ENCODE measurements at places on chromosomes 1 and 21. TPM values are rescaled to one million over a fixed set of nuclear protein-coding genes. Genes with fewer than 3 reads are reported as not detected.
A peak's percentile ranks its signal among the peaks of the same experiment; 100 is the strongest.

GRCh38 chr1:86703696-86704457 is 499 bp upstream of the SH3GLB1 start:
- H3K27me3 ChIP-seq = no peaks in the 10 kb centered on the region
- H3K4me1 ChIP-seq = peaks cover 47% of the 10 kb centered on the region
- H3K36me3 ChIP-seq = peaks cover 9% of the 10 kb centered on the region
- DNase-seq = no peak
- H3K27ac ChIP-seq = peak overlapping the region; percentile 97

DNA sequence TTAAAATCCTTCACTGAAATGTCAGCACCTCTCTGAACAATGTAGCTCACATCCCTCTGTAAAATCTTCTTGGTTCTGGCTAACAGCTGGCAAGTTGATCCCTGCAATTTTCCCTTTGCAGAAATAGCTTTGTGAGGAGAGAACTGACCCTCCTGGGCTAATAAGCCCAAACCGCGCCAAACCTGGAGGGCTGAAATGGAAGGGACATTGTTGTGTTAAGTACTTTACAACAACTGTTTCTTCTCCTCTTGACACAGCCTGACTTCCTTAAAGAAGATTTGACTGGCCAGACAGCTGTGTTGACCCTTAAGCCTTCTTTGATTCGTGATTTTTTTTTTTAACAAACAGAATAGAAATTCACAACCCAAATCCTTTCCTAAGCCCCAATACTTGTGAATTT is 5.7 kb downstream of the LMX1A start:
- H3K4me3 ChIP-seq = no peak overlapping the region
- H3K27me3 ChIP-seq = peaks cover 81% of the 10 kb centered on the region
- H3K4me1 ChIP-seq = no peaks in the 10 kb centered on the region

DNA sequence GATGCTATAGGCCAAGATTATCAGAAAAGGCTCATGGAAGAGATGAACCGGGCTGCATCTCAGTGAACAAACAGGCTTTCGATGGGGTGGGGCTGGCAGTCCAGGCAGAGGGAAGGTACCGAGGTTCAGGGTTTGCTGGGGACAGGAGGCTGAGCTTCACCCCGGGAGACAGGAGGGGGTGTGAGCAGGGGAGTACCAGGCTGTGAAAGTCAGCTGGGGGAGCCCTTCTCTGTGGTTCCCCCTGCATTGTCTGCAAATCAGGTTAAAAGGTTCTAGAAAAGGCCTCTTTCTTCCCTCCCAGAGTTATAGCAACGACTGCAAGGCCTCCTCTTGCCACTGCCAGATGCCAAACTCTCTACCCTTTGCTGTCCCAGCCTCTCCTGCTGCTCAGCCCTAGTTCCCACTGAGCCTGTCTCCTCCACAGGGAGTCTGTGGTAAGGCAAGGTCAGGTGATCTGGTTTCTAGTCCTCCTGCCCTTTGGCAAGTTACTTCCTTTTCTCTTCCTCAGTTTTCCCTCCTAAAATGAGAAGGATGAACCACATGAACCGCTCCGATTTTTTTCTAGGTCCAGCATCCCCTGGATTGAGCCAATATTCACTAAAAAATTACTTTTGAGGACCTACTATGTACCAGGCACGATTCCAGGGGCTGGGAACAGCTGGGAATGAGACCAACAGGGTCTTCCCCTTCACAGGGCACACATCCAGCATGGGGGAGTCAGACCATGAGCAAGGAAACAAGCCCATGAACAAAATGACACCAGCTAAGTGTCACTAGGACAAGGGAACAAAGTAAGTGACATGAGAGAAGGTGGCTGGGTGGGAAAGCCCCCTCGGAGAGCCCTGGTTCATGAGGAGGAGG is 7.2 kb downstream of the LAD1 start:
- DNase-seq = no peak
- H3K36me3 ChIP-seq = no peaks in the 10 kb centered on the region
- no peak overlapping the region for H3K4me3 ChIP-seq
- H3K4me1 ChIP-seq = no peaks in the 10 kb centered on the region

- no peak overlapping the region for H3K27ac ChIP-seq
- H3K4me1 ChIP-seq = peaks cover 32% of the 10 kb centered on the region
- peak overlapping the region; percentile 80 for H3K4me3 ChIP-seq
- H3K27me3 ChIP-seq = peaks cover 13% of the 10 kb centered on the region
- peak; percentile 70 for DNase-seq
Observed at GRCh38 chr1:112718691-112719418, 3.7 kb upstream of the PPM1J start.

GRCh38 chr1:201511941-201512539 is 5.1 kb upstream of the CSRP1 start:
- no peak overlapping the region for H3K27ac ChIP-seq
- H3K36me3 ChIP-seq = no peaks in the 10 kb centered on the region
- no peak for DNase-seq

DNA sequence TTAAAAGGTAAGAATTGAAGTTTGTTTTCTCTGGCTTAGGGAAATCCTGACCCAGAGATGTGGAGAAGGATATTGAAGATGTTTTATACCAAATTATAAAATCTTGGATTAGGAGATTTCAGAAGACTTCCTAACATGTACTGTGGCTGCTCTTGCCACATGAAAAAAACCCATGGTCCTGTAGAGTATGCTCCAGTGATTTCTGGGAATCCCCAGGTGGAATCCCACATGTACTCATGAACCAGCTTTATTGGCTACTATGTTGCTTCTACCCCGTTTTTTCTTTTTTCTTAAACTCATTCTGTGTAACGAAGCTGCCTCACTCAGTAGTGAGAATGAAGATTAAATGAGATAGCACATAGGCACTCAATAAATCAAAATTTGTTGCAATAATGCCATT is 132.7 kb upstream of the SGIP1 start:
- H3K36me3 ChIP-seq = no peaks in the 10 kb centered on the region
- no peak for DNase-seq
- no peak overlapping the region for H3K4me3 ChIP-seq
- peak overlapping the region; percentile 97 for H3K27ac ChIP-seq

DNA sequence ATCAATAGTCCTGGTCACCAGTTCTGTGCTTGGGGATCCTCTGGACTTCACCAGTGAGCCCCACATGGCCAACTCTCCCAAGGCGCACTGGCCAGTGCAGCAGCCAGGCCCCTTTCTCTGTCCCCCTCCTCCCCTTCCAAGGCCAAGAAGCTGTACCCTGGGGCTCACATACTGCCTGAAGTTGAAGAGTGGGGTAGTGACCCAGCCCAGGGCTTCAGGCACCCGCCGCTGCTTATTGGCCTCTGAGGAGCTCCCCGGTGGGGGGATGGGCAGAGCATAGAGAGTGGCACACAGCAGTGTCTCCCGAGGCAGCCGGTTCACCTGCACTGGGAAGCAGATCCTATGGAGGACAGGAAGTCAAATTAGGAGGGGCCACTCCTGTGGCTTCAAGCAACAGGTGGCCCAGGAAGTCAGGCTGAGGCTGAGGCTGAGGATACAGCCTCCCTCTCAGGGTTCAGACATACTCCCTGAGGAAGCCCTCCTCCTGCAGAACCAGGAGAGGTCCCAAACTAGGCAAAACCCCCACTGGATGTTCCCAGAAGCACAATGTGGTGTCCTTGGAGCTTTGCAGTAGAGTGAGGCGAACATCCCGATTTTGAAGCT is 38.2 kb upstream of the PPP1R15B start:
- peak overlapping the region; percentile 90 for H3K27ac ChIP-seq
- no peaks in the 10 kb centered on the region for H3K27me3 ChIP-seq
- H3K4me3 ChIP-seq = no peak overlapping the region
- no peak for DNase-seq

DNA sequence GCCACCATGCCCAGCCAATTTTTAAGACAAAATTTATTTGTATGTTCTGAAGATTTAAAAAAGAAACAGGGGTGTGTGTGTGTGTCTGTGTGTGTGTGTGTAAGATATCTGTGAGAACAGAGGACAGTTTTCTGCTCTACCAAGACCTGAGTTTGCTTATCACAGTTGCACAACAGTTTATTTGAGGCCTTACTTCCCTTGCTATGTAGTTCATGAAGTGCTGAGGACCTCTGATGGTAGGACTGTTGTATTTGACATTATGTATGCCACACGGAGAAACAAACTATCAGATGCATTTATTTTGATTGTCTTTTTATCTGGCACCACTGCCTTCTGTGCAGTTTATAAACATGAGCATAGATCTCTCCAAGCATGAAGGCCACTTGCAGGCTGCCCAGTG is 355.2 kb downstream of the PBX1 start:
- no peak for DNase-seq
- H3K27ac ChIP-seq = no peak overlapping the region
- H3K36me3 ChIP-seq = no peaks in the 10 kb centered on the region

- no peaks in the 10 kb centered on the region for H3K4me1 ChIP-seq
- no peak for DNase-seq
- no peaks in the 10 kb centered on the region for H3K36me3 ChIP-seq
- no peak overlapping the region for H3K27ac ChIP-seq
Observed at GRCh38 chr1:233459968-233460367, 132.4 kb downstream of the MAP3K21 start.

GRCh38 chr1:210262897-210263272 is 30.3 kb downstream of the SERTAD4 start:
- no peak overlapping the region for H3K27ac ChIP-seq
- no peaks in the 10 kb centered on the region for H3K4me1 ChIP-seq
- no peak for DNase-seq
- peaks cover 17% of the 10 kb centered on the region for H3K27me3 ChIP-seq

- DNase-seq = no peak
- H3K4me3 ChIP-seq = no peak overlapping the region
- peaks cover 9% of the 10 kb centered on the region for H3K36me3 ChIP-seq
Observed at GRCh38 chr1:58895082-58895481, 111.2 kb upstream of the JUN start.

- no peak overlapping the region for H3K27ac ChIP-seq
- DNase-seq = no peak
- no peaks in the 10 kb centered on the region for H3K36me3 ChIP-seq
Observed at GRCh38 chr1:201460814-201461644, 8.0 kb downstream of the PHLDA3 start.

- DNase-seq = no peak
- no peak overlapping the region for H3K27ac ChIP-seq
- peaks cover 6% of the 10 kb centered on the region for H3K4me1 ChIP-seq
- H3K4me3 ChIP-seq = no peak overlapping the region
Observed at GRCh38 chr1:205571747-205572146, 60.1 kb downstream of the ELK4 start.

- H3K4me1 ChIP-seq = peaks cover 13% of the 10 kb centered on the region
- H3K4me3 ChIP-seq = no peak overlapping the region
- H3K27me3 ChIP-seq = peaks cover 3% of the 10 kb centered on the region
- peaks cover 5% of the 10 kb centered on the region for H3K36me3 ChIP-seq
Observed at GRCh38 chr1:220767312-220768125, 19.2 kb upstream of the MTARC1 start.

DNA sequence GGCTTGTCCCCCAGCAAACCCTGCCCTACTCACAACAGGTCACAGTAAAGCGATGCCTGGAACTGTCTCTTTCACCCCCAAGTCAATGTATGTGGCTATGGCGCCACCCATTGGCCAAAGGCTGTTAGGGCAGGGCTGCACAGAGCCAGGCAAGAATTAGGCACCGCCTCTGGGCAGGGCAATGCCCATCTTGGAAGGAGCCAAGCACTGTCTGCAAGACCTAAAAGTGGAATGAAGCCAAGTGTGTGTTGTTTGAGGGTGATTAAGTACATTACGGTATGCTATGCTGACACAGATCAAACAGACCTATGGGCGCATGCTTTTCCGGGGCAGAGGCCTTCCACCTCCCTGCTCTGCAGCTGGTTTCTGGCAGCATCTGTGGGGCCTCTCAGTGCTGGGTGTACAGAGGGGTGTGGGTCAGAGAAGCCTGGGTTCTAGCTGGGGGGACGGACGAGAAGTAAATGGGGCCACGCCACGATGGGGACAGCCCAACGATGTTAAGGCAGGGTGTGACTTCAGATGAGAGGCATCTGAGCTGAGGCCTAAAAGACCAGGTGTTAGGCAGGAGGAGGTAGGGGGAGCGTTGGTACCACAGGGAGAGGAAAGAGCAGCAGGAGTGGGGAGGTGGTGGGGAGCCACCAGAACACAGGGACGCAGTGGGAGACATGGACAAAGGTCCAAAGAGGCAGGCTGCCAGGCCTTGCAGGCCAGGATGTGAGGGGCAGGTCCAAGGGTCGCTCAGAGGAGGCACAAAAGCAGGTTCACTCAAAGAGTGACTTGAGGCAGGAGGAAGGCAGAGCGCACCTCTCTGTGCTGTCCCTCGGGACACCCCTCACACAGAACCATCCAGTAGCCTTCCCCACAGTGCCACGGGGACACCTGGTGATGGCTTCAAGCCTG is 49.8 kb downstream of the ACOT7 start:
- peaks cover 11% of the 10 kb centered on the region for H3K4me1 ChIP-seq
- H3K27ac ChIP-seq = no peak overlapping the region
- no peaks in the 10 kb centered on the region for H3K36me3 ChIP-seq
- H3K27me3 ChIP-seq = no peaks in the 10 kb centered on the region
- peak; percentile 11 for DNase-seq

GRCh38 chr1:79775402-79775801 is 768.9 kb upstream of the ADGRL4 start:
- no peaks in the 10 kb centered on the region for H3K36me3 ChIP-seq
- H3K4me3 ChIP-seq = no peak overlapping the region
- no peak overlapping the region for H3K27ac ChIP-seq
- DNase-seq = no peak
- H3K27me3 ChIP-seq = no peaks in the 10 kb centered on the region
- no peaks in the 10 kb centered on the region for H3K4me1 ChIP-seq

GRCh38 chr1:25710583-25711347 is 89.2 kb upstream of the SELENON start:
- no peaks in the 10 kb centered on the region for H3K27me3 ChIP-seq
- no peak overlapping the region for H3K27ac ChIP-seq
- H3K4me3 ChIP-seq = no peak overlapping the region
- H3K4me1 ChIP-seq = peaks cover 10% of the 10 kb centered on the region
- no peak for DNase-seq

GRCh38 chr1:47192458-47193384 is 2.9 kb upstream of the PDZK1IP1 start:
- H3K4me3 ChIP-seq = no peak overlapping the region
- H3K27me3 ChIP-seq = peaks cover 18% of the 10 kb centered on the region
- H3K36me3 ChIP-seq = no peaks in the 10 kb centered on the region
- DNase-seq = peak; percentile 48
- no peak overlapping the region for H3K27ac ChIP-seq
- H3K4me1 ChIP-seq = peaks cover 4% of the 10 kb centered on the region

The ENO1 gene
- 921 TPM for polyA plus RNA-seq

The AMY2B gene
- 2.7 TPM for polyA plus RNA-seq

The FCRL4 gene
- not detected for polyA plus RNA-seq

The FAAH gene
- not detected for polyA plus RNA-seq

The RNF223 gene
- polyA plus RNA-seq = not detected

The LCE1B gene
- polyA plus RNA-seq = not detected

The HOOK1 gene
- polyA plus RNA-seq = 1.5 TPM

The LCE1A gene
- polyA plus RNA-seq = not detected

The CLCNKA gene
- not detected for polyA plus RNA-seq

The SH2D1B gene
- 1.2 TPM for polyA plus RNA-seq

The PTPN14 gene
- 0.04 TPM for polyA plus RNA-seq

The EXO5 gene
- polyA plus RNA-seq = 7.4 TPM

The BSND gene
- not detected for polyA plus RNA-seq

The F13B gene
- not detected for polyA plus RNA-seq

The CEP85 gene
- 4.2 TPM for polyA plus RNA-seq

The PPP1R15B gene
- polyA plus RNA-seq = 34.1 TPM

The CD1E gene
- polyA plus RNA-seq = not detected

The CRNN gene
- polyA plus RNA-seq = not detected

The TAS1R1 gene
- 0.16 TPM for polyA plus RNA-seq
